Cerebellar cortex (tissue), 1 donor: ENCODE measurements at places on chromosomes 13 and 19.

DNA sequence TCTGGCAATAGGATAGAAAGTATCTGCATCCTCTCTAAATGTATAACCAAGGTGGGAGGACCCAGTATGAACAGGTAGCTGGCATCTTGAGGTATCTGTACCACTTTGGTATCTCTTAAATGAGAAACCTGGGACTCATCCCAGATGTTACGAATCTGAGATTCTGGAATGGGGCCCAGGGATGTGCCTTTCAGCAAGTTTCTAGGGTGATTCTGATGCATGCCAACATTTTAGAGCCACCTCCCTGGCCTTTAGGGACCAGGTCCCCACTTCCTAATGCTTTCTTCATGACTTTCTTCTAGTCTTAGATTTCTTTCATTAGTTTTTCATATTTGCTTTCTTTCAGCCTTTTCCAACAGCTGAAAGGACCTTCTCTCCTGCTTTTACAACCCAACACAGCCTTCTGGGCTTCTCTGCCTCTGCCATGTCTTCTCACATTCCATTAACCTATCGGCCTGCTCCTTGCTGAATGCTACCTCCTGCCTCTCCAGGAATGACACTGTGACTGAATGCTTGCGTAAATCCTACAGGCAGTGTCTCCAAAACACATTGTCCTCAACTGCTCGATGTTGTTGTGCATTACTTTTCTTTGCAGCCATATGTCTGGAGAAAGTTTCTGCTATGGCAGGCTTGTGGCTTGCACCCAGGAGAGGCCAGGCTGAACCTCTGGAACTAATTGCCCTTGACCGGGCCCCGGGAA, 284.0 kb downstream of the DNAJC15 start:
- DNase-seq = no peak

- no peak for DNase-seq
These were observed 50.3 kb downstream of the ZNF44 start for GRCh38 chr19:12244370-12244769.

DNA sequence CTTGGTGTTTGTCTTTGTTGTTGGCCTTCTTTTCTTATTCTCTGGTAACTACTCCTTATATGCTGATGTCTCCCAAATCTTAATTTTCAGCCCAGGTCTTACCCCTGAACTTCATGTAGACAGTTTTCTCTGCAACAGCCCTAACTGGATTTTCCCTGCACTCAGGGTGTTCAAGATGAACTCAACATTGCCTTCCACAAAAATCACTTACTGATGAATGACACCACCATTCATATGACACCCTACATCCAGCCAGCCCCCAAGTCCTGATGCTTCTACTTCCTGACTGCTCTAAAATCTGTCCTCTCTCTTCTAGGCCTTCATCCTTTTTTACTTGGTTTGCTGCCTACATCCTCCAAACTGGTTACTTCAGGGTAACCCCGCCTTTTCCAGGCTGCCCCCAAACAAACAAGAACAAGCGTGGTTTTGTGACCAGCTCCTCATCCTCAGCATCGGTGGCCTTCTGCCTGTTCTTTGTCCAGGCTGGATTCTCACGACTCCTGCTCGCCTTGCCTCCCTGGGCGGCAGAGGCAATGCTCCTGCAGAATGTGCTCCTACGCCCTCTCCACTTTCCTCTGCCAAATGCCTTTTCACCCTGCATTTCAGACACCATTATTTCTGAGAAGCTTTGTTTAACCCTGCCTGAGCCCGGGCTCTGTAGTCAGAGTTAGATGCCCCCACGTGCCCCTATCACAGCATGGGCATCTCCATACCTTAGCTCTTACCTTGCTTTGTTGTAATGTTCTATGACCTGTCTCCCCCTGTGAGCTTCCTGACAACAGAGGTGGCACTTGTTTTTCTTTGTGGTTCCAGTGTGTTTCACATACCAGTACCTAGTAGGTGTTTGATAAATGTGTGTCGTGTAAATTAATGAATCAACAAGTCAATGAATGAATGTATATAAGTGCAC, 61.8 kb downstream of the WDFY2 start:
- no peak for DNase-seq

GRCh38 chr13:78383071-78383484, 220.3 kb downstream of the POU4F1 start:
- DNase-seq = peak; percentile 61

GRCh38 chr13:96984051-96984508, 10.2 kb downstream of the OXGR1 start:
- DNase-seq = no peak

GRCh38 chr13:87130423-87130822, 540.7 kb upstream of the SLITRK5 start:
- DNase-seq = no peak

DNA sequence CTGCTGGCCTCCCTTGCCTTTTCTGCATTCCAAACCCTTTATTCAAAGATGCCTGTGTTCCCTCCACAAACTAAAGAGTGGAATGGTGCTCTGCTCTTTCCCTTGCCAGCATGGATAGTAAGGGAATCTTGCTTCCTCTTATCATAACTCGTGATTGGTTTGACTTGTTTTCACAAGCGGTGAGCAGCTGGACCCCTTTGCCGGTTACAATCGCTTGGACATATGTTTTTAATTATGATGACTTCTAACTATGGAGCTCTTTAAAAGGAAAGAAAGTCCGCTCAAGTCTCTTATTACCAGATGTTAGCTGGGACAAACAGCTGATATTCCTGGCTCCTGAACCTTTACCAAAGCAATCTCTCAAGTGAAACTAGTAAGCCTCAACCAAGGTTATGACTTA, 1094.7 kb downstream of the UQCRFS1 start:
- no peak for DNase-seq

GRCh38 chr13:95471960-95472359, 80.6 kb upstream of the CLDN10 start:
- no peak for DNase-seq

- DNase-seq = no peak
These were observed 95.9 kb upstream of the FREM2 start for GRCh38 chr13:38590796-38591507.

- DNase-seq = no peak
These were observed 36.5 kb upstream of the MRI1 start for GRCh38 chr19:13727798-13728197.

GRCh38 chr19:49887037-49887664, 9.5 kb downstream of the IL4I1 start:
- no peak for DNase-seq

GRCh38 chr13:103349211-103349980, 283.2 kb upstream of the SLC10A2 start:
- DNase-seq = no peak

GRCh38 chr13:30308548-30308947, 1.2 kb upstream of the KATNAL1 start:
- no peak for DNase-seq

- peak; percentile 14 for DNase-seq
These were observed 750.3 kb downstream of the OLFM4 start for GRCh38 chr13:53778937-53779336.

DNA sequence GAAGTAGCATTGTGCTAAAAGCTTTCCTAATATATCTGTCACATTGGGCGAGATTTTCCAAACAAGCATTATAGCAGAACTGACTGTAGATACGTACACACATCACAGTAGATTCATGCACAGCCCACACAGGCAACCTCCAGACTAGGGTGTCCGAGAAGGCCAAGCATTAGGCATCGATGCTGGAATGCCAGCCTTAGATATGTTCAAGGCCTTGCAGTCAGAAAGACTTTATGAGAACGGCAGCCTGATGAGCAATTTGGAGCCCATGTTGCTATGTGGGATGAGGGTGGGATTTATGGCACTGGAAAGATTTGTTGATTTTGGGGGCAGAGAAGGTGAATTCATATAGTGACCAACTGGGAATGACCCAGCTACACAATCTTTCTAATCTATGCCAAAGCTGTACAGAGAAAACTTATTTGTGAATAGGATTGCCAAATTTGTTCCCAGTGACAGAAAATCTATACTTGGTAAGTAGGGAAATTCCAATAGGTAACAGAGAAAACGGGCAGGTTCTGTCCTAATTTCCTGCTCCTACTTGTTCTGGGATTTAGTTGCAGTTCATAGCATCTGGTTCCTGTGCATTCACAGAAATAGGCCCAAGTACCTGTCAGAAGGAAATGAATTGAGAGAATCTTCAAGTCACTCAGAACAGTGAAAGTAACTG, 31.0 kb upstream of the SPRY2 start:
- DNase-seq = no peak

GRCh38 chr13:37446503-37446902, 152.1 kb downstream of the POSTN start:
- DNase-seq = no peak

- DNase-seq = no peak
These were observed 16.4 kb downstream of the FPR3 start for GRCh38 chr19:51811344-51811743.

DNA sequence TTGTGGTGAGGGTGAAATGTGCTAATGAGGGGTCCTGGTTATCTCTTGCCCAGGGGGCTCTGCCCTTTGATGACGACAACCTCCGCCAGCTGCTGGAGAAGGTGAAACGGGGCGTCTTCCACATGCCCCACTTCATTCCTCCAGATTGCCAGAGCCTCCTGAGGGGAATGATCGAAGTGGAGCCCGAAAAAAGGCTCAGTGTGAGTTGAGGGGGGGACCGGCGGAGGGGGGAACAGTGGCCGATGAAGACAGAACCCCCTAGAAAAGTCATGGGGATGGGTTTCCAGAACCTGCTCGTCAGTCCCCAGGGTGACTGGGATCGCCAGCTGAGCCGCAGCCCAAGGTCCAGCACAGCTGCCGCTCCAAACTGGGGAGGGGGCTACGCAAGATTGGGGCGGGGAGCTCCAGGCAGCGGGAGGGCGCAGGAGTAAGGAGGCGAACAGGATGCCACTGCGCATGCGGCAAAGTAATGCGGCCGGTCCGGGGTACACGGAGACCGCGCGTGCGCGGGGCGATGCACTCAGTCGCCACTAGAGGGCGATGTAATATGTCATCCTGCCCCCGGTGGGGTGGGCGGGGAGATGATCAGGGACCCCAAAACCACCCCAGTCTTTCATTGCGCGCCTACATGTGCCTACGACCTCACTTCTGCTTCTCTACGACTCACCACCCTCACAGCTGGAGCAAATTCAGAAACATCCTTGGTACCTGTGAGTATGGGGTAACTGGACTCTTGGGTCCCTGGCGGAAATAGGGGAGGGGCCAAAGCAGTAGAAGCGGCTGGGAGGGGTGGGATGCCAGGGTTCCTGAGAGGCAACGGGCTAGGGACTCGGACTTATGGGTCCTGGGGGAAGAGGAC, 17.9 kb downstream of the BRSK1 start:
- DNase-seq = peak; percentile 79

- DNase-seq = no peak
These were observed 64.7 kb upstream of the STARD13 start for GRCh38 chr13:33349986-33350826.

- no peak for DNase-seq
These were observed 68.5 kb upstream of the GPR183 start for GRCh38 chr13:99375738-99376080.

GRCh38 chr13:79723519-79724024, 242.6 kb downstream of the NDFIP2 start:
- no peak for DNase-seq

GRCh38 chr19:51372021-51372648, 319 bp downstream of the NKG7 start:
- no peak for DNase-seq

DNA sequence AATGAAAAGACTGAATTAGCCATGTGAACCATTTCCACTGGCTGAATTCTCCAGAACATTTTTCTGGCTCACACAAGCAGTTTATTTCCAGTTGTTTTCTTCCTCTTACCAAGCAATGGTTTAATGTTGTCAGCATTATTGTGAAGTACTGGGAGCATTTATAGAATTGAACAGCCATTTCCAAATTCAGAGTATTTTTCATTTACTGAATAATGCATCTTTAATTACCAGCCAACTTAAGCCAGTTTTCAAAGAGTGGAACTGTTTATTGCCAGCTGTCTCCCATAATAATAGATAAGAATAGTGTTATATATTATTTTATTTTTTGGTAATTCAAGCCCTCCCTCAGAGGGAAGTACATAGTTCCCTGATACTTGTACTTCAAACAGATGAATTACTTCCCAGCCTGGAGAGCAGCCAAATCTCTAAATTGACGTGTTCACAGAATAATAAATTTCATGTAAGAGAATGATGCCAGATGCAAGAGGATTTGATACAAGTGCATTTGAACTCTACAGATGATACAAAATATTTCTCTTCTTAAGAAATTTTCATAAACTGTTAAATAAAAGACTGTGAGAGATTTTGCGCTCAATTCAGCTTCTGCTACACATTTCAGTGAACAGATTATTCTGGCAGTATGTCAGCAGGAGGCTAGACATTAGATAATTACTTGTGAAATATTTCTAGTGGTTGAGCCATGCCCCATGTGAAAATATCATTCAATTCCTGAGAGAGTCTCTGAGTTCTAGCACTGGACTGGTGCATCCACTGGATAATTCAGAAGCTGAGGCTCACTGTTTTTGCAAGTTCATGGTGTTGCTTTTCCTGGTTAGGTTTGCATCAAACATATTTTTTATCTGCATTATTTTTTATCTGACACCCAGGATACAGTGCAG, 315.9 kb downstream of the SLC7A1 start:
- peak; percentile 38 for DNase-seq

DNA sequence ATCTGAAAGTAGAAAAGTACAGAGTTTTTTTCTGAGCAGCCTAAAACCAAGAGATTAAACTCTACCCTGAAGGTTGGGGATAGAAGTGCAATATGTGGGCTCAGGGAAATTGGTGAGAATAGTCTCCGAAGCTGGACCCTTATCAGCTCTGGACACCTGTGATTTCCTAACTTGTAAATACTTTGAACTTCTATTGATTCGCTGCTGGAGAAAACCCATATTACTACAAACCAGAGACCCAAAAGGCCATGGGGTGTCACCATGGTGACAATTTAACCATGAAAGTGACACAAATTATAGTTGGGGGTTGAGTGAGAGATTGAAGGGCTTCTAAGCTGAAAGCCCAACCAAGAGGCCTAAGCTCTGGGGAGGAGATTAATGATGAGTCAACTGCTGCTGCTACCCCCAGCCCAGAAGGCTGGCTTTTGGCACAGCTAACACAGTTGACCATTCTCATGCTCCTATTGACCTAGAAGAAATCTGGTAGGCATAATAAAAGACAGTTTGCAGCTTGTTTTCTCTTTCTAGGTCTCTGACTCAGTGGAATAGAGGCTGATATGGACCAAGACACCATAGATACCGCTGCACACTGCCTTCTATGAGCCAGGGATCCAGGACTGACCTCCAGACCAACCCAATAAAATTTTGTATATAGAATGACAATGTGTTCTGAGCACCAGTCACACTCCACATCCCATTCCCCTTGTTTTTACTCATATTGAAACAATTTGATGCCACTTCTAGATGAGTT, 131.9 kb upstream of the FNDC3A start:
- no peak for DNase-seq

- DNase-seq = no peak
These were observed 29.4 kb upstream of the TFDP1 start for GRCh38 chr13:113555141-113555540.

DNA sequence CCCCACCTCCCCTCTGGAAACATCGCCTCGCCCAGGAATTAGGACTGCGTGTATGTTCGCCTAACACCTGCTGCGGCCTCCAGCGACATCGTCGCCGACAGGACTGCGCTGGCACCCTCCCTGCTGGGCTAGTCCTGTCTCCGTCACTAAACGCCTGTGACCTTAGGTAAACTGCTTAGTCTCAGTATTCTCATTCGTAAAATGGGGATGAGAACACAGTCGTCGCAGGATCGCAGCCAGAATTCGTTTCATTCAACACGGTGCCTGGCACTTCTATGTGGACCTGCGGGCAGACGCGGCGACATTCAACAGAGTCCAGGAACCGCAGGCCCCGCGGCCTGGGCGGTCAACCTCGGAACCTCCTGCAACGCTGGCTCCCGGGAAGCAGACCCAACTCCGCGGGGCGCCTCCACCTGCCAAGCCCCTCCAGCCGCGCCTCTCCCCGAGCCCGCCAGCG, 485 bp downstream of the CRYL1 start:
- peak; percentile 44 for DNase-seq
